ENCODE measurements at places on chromosomes 3 and 15.
A peak's percentile ranks its signal among the peaks of the same experiment; 100 is the strongest.

GRCh38 chr3:71583566-71584393 is at the start of gene FOXP1:
Gene FOXP1, minus strand, starts transcription at chr3:71583728. Its CDS starts 385,347 bp downstream, at chr3:71198381.
- DNase-seq = peak; percentile 72

DNA sequence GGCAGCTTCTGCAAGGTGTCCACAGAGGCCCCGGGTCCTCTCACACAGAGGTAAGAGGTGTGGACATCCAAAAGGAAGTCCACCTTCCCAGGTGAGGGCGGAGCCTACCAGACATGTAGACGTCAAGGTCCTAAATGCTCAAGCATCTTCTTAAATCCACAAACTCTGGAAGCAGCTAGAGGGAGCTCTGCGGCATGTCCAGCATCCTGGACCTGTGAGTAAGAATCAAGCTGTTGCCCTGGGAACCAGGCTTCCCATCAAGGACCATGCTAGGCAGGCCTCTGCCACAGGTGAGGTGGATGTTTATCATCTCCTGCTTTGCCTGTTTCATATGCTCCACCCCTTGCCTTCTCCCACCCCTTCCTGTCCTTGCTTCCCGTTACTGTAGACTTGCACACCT is 368.2 kb downstream of the GABRG3 start:
- no peak for DNase-seq

- DNase-seq = no peak
Observed at GRCh38 chr15:57352535-57353316, 23.6 kb upstream of the CGNL1 start.

- DNase-seq = no peak
Observed at GRCh38 chr3:183180110-183180783, 17.7 kb upstream of the LAMP3 start.

- DNase-seq = no peak
Observed at GRCh38 chr15:44159492-44159891, 35.6 kb downstream of the FRMD5 start.

GRCh38 chr15:64761156-64761555 is 14.2 kb downstream of the RBPMS2 start:
- DNase-seq = no peak

DNA sequence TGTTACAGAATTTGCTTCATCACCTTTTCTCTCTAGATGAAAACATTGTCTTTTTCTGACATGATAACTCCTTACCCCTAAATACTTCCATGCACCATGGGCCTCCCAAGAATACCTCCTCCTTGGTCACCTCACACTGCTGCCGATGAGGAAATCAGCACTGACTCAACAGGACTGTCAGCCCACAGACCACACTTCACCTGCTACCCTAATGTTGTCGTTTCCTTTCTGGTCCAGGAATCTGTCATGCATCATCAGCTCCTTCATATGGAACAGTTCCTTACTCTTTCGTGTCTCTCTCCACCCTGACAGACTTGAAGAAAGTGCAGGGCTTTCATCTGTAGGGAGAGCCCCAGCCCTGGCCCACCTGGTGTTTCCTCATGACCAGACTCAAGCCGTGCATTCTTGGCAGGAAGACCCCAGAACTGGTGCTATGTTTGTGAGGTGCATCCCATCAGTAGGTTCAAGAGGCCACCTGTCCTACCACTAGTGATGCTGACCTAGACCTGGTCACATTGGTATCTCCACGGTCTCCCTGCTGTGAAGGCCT is 41.1 kb upstream of the PLXNA1 start:
- DNase-seq = no peak

- no peak for DNase-seq
Observed at GRCh38 chr3:52636673-52637072, 49.0 kb downstream of the PBRM1 start.

DNA sequence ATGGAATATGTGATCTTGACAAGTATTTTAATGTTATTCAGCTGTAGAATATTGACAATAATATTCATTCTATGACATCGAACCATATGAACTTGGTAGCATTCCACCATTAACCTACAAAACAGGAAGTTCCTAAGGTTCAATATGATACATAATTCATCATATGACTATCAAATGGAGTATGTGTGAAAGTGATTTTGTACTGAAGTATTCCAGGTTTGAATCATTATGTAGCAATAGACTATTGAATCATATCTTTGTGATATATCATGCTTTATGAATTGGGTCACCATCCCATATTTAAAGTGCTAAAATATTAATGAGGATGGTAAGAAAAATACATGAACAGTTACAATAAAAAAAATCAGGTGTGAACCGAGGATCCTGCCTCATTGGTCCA is 95.1 kb downstream of the TP63 start:
- no peak for DNase-seq

DNA sequence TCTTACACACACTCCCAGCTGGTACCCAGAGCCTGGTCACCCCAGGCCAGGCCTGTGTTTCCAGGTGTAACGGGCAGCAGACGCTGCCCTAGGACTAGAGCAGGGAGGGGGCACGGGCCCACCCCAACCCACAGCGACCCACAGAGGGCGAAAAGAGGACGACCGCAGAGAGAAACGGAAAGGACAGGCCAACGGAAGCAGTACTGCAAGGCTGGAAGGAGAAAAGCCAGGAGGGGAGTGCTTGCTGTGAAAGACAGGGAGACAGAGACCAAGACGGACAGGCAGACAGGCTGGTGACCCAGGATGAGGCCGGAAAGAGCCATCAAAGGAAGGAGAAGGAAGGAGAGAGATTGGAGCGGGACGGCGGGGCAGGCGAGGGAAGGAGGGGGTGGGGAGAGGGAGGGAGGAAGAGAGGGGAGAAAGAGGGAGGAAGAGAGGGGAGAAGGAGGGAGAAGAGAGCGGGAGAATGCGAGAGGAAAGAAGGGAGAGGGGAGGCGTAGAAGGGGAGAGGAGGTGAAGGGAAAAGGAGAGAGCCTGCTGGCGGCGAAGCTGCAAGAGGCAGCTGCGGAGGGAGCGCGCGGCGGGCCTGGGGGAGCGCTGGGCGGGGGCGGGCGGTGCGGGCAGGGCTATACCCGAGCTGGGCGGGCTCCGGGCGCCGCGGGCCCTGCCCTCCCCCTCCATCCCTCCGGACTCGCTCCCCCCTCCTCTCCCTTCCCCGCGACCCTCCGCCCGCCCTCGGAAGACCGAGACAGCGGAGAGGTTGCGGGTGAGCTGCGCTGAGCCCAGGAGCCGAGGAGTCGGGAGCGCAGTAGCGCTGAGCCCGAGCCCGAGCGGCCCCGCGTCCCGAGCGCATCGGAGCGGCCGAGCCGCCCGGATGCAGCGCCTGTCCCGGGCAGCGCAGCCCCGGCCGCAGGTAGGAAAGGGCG is at the start of gene SLC6A1:
SLC6A1 (plus strand) TSS at position 732 of the 926 bp plus-strand sequence. CDS start 24,464 bp downstream, outside the sequence.
- DNase-seq = peak; percentile 91

DNA sequence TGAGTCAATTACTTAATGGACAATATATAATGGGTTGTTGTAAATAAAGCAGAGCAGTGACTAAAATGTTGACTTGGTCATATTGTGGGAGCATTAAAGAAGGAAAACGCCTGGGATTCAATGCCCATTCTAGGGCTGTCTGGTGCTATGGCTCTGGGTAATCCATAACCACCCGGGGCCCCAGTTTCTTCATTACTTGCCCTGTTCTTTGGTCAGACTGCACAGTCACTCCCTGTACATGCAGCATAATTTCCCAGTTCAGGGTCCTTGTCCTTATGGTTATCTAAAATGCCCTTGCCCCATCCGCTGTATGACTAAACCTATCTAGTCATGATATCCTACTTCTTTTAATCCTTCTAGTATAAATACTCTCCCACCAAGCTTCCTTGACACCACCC is 27.5 kb upstream of the DENND4A start:
- DNase-seq = no peak

DNA sequence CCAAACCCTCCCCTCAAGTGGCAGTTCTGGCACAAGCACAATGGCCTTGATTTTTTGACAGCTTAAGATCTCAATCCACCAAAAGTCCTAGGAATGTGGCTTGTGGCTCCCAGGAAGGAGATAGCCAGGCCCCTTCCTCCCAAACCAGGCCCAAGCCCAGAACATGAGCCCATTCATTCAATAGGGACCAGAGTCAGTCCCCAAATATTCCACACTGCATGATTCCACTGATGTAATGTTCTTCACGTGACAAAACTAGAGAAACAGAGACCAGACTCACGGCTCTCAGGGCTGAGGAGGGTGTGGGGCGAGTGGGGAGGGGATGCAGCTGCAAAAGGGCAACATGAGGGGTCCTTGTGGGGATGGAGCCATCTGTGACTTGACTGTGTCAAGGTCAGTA is 25.5 kb downstream of the ABTB1 start:
- no peak for DNase-seq

DNA sequence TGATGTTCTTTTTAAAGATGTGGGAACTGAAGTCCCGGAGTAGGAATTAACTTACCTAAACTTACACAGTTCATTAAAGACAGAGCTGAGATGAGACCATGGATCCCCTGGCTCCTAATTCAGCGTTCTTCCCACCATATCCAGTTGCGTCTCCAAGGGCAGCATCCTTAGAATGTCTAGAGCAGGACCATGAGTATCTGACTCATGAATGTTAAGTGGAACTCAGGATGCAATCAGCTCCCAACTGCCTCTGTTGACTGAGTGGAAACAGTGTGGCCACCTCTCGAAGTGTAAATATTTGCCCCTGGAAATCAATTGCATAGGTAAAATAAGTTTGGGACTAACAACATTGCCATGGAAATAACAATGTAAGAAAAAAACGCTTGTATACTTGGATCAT is 2.5 kb downstream of the SNTN start:
- no peak for DNase-seq

- DNase-seq = no peak
Observed at GRCh38 chr15:85614059-85614458, 180.7 kb downstream of the KLHL25 start.

DNA sequence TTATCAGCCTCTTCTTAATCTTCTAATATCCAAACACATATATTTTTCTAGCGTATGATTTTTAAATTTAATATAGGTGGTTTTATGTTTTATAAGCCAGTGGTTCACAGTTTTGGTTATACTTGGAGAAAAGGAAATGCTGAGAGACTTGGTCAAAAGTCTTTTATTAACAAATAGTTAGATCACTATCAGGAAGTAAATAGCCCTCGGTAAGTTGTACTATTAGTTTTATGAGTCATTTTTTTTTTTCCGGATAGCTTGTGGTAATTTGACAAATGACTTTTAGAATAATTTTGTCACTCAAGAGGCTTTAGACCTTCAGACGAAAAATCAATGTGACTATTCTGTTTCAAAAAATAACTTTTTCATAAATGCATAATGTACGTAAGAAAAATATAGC is 232.2 kb upstream of the ROBO1 start:
- no peak for DNase-seq

DNA sequence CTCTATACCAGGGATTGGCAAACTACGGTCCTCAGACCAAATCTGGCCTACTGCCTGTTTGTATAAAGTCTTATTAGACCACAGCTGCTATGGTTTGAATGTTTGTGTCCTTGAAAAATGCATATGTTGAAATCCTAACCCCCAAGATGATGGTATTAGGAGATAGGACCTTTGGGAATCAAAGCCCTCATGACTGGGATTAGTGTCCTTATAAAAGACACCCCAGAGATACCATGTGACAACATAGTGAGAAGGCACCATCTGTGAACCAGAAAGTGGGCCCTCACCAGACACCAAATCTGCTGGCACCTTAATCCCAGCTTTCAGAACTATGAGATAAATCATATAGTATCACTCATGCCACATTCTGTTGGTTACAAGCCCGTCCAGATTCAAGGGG is 7.4 kb downstream of the HMCES start:
- DNase-seq = no peak

DNA sequence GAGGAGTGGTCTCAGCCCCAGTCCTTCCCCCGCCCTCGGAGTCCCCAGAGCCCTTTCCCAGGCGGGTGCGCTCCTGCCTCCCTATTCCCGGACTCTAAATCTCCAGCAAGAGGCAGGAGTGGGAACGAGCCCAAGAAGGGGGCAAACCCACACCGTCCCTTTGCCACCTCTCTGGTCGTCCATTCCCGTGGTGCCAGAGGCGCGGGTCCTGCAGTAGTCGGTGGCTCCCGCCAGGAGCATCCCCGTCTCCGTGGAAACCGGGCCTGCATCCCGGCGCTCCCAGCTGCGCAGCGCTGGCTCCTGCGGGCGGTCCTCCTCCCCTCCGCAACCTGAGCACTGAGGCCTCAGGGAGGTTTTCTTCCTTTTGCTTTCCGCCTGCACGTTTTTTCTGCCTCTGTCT is 44.8 kb downstream of the LHFPL4 start:
- DNase-seq = no peak

- no peak for DNase-seq
Observed at GRCh38 chr15:96331144-96331944, 844 bp downstream of the NR2F2 start.

DNA sequence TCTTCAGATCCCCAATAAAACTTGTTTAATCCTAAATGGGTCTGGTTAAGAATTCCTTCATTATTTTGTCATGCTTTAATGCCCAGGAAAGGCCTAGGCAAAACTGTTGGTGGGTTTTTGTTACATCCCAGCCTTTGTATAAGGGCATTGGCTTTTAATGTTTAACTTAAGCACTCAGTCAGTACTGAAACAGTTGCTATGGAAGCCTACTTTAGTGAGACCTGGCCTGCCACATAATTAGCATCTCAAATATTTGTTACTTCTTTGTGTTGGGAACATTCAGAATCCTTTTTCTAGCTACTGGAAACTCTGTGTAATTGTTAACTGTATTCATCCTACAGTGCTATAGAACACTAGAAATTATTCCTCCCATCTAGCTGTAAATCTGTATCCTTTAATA is 369.6 kb upstream of the ATP10A start:
- DNase-seq = no peak

DNA sequence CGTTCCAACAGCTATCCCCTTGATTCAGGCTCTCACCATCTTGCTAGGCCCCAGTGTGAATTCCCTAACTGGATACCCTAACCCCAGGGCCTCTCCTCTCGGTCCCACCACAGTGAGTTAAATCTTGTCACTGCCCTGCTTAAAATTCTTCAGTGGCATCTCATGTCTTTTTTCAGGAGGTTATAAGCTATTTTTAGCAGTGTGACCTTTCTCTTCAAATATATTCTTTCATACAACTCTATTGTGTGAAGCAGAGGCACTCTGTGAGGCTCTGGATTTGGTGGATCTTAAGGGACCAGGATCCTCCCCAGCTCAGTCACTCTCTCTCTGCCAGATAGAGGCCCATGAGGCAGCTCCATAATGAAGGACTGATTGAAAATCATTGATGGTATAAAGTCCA is 760.4 kb downstream of the NTRK3 start:
- DNase-seq = no peak
